ENCODE measurements at places on chromosomes 2 and 18.
A peak's percentile ranks its signal among the peaks of the same experiment; 100 is the strongest.

GRCh38 chr2:224220586-224221255 is 181.2 kb downstream of the FAM124B start:
- peak; percentile 54 for DNase-seq

- no peak for DNase-seq
These were observed 15.3 kb upstream of the TXNDC2 start for GRCh38 chr18:9870431-9871008.

- DNase-seq: no peak
These were observed 598.5 kb downstream of the CNTNAP5 start for GRCh38 chr2:124623560-124623959.

DNA sequence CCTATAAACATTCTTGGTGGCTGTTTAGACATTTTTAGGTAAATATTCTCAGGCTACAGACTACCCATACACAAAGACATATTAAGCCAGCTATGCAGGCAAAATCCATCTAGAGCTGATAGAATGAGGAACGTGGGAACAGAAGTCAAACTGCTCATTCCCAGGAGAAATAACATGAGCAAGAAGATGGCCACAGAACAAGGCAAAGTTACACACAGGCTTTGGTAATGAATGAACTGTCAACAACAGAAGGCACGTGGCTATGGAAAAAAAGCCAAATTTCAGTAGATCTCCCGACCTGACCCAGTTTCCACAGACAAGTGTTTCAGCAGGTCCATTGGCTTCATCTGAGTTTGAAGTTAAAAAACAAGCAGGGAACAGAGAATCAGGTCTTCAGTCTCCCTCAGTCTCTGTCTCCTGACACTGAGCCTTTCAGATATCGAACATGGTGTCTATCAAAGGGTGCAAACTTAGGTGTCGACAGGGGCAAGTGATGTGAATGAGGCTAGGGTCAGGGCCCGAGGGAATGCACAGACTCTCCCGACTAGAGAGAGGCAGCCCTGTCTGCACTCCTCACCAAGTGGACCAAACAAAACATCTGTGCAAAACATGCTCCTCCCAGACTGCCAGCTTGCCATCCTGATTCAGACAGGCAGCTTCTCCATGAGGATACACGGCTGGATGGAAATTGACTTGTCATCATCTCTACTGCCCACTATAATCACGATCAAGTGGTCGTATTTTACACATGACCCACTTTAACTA is 25.9 kb downstream of the SIGLEC15 start:
- no peak for DNase-seq

DNA sequence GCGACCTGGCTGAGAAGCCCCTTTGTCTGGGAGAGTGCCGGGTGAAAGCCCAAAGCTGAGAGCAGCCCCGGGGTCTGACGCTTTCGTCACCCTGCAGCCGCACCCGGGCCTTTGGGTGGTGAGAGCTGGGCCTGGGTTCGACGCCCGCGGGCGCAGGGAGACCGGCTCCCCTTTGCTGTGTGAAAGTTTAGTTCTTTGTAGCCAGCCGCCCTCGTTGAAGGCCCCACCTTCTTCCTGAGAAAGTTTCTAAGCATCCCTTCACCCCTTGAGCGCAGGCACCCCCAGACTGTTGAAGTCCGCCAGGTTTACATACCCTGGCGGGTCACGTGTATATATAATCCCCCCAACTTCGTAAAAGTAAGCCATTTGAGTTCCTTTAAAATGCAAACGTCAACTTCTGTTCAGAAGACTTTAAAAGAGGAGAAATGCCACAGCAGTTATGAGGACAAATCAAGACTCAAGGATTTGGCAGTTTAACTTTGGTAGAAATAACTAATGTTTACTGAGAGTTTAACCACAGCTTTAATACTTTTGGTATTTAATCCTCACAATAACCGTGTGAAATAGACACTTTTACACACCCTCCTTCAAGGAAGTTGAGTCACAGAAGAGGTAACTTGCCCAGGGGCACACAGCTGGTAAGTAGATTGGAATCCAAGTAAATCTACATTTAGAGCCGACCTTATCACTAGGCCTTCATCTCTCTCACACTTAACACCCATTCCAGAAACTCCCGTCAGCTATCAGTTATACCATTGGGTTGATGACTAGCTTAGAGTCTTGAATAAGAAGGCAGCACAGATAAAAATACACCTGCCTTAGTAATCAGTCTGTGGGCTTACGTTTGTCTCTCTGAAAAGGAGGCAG is 1.1 kb upstream of the MBOAT2 start:
- DNase-seq: no peak

DNA sequence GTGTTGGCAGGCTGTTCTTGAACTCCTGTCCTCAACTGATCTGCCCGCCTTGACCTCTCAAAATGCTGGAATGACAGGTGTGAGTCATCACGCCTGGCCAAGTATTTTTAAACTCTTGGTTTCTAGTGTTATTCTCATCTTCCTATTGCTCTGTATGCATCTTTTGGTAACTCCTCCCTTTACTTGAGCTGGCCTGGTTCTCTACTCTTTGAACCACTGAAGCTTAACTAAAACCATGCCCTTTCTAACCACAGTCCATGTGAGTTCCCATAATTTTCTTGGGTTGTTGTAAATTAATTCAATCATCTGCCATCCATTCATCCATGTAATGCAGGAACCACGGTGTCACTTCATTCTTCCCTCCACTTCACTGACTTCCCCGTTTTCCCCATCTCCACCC is 1131.3 kb downstream of the DPP10 start:
- DNase-seq: no peak

DNA sequence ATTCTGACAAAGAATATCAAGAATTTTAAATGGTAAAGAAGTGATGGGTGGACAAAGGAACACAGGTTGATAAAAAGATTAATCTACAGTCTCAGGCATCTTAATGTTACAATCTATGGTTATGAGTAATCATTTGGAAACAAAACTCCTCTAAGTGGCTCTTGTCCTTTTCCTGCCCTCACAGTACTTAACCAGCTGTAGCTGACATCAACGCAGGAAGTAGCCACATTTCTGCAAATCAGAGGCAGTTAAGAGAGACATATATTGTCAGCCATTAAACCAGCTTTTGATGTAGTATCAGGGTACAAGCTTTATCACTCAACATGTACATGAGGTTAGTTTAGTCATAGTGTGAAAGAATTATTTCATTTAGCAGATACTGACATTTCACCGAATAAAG is 244.6 kb downstream of the NR4A2 start:
- DNase-seq: no peak

DNA sequence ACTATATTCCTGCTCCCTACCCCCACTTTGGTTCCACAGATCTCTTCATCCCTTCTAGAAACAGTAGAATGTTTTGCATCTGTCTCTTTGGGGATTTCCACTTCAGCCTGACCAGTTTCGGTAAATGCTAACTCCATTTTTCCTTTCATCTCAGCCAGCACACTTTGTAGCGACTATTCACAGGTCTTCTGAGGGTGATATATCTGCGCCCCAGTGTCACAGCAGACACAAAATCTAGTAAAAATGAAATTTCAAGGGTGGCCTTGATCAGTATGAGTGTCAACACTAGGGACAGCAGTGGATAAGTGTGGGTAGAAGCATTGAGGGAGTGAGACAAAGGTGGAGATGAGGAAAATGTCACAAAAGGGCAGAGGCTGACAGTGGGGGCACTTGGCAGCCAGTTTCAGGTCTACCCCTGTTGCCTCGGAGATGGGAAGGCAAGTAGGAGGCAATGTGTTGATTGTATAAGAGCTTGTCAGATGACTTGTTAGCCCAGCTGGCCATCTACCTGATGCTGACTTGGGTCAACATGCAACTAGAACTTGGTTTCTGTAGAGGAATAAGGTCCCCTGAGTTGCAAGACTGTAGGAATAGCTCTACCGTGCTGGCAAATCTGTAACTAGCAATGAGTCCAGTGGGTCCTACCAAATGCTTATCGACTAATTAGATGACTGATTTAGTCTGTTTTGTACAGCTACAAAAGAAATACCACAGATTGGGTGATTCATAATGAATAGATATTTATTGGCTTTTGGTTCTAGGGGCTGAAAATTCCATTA is 60.7 kb downstream of the CXCR4 start:
- DNase-seq: no peak

GRCh38 chr2:237982039-237982725 is 15.4 kb downstream of the UBE2F start:
- no peak for DNase-seq

DNA sequence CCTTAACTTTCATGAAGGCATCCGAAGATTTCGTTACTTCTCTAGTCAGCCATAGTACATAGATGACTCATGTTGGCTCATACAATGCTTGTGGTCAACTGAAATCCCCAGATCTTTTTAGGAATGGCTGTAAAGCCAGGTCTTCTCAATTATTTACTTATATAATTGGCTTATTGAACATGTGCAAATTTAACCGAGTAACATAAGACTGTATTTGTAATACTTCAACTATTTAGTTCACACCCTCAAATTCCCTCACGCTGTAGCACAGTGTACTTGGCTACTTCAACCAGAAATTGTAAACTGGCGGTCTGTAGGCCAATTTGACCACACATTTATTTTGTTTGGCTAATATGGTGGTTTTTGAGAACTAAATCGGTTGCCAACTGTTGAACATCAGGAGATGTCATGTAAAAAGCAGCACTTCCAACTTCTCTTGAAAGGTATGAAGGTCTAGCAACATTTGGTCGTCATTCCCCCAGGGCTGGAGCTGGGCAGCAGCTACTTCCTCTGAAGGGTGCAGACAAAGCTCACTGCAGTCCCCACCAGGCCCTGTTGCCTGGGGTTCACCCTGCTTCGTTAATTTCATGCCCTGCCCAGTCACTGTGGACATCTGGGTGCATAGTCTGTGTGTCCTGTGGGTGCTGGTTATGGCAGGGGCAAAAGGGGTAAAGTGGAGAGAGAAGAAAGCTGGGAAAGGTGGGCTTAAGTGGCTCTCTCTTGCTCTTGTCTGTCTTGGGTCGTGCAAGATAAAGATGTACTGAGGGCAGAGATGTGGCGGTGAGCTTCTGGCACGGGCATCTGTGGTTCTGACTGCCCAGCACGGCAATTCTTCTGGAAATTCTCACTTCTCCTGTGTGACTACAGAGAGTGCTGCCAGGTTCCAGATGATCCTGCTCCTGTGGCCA is 3.2 kb upstream of the SH3RF3 start:
- peak; percentile 86 for DNase-seq

- no peak for DNase-seq
These were observed 37.6 kb upstream of the MGAT5 start for GRCh38 chr2:134216152-134216829.

- DNase-seq: peak; percentile 77
These were observed 61.4 kb downstream of the SOS1 start for GRCh38 chr2:39059366-39059952.

DNA sequence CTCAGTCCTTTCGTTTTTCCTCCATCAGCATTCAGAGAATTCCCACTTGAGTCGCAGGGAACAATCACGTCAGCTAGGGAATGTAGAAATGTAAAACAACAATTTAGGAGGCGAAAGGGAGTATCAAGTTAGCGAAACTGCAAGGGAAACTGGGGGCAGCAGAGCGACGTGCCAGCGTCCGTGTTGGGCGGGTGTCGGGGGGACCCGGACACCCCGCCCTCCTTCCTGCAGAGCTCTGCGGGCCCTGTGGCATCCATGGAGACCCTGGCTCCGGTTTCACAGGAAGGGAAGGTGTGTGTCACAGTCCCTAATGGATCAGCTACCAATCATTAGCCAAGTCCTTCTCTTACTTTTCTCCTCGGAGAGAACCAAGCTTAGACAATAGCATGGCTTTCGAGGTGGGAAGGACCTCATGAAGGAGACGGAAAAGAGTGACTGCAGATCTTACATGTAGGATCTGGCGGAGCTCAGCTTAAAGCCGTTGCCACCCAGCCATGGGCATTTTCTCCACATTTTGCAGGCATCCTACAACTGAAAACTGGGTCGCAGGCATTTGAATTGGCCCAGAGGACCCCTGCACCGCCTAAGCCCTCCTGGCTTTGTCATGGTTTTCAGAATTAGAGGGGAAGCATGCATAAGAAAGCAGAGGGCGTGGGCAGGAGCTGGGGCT is 33.7 kb downstream of the SOX11 start:
- DNase-seq: peak; percentile 0

DNA sequence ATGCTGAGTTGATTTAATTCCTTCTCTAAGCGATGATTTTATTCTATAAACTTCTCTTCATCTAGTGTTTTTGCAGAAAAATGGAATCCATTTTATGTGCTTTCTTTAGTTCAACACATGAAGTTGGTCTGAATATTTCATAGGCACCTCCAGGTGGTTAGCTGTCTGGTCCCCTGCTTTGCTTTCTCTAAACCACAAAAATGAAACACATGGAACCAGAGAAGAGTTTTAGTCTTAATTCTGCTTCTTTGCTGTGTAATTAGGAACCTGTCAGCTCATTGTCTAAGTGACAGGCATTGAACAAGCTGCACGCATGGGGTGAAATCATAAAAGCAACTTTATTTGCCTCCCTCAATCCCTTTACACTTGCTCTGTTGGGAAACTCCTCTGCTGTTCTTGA is 150.4 kb downstream of the PIK3C3 start:
- no peak for DNase-seq

- peak; percentile 71 for DNase-seq
These were observed 19.6 kb upstream of the KIF3C start for GRCh38 chr2:26001743-26002351.

DNA sequence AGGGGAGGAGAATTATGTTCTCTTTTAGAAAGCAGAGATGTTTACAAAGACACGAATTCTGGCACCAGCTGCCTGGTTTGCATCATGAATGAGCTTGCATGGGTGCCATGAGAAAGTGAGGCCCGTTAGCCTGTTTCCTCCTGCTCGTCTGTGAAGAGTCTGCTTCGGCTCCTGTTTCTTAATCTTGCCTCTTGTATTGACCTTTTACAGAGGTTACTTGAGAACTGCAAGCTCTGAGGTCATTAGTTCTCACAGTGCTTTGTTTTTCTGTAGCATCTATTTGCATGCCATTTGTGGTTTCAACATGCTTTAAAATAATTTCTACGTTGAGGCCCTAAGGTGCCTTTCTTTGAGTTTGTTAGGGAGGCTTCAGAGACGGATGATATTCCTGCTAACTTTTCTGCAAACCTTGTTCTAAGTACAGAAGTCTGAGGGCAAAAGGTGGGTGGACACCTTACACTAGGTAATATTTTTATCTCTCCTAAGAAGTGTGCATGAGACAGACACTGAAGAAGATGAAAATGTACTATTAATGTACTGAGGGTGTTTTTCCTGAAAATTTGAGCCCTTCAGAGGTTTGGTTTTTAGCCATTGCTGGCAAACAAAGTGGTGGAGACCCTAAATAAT is 53.4 kb upstream of the LINC00305 start:
- peak; percentile 3 for DNase-seq

GRCh38 chr2:44945676-44946371 is 4.3 kb downstream of the SIX3 start:
- DNase-seq: no peak

DNA sequence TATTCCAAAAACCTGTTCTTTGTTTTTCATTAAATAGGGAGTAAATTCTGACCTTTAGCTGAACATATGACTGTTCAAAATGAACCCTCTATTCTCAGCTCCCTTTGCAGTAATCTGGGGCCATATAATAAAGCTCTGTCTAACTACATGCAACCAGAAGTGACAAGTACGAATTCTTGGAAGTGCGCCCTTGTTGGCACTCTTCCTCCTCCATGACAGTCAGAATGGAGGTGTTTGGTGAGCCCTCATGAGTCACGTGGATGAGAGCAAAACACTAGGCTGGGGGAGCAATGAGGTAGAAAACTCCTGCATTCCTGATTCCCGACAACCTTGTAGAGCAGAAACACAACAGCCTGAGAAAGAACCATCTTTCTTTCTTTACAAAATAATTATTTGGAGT is 552.9 kb downstream of the FBXO15 start:
- peak; percentile 4 for DNase-seq
